ENCODE measurements at places on chromosomes 4 and X.

- no peak for ATAC-seq
Observed at GRCh38 chrX:71615056-71615455, 3.3 kb downstream of the CXCR3 start.

DNA sequence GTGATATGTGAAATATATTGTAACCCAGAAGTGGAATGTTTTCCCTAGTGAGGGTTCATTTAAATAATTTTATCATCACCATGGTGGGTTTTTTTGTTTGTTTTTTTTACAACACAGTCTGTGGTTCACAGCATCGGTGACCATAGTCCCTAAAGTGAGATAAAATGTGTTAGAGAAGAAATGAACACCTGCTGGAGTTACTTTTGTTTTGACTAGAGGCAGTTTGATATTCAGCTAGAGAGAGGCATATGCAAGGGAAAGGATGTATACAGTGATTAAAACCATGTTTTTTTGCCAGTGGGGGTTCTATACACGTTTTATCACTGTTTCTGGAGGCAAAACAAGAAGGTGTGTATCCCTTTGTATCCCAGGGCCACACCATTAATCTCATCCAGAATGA is 541.5 kb downstream of the PCDH7 start:
- ATAC-seq, result no peak

DNA sequence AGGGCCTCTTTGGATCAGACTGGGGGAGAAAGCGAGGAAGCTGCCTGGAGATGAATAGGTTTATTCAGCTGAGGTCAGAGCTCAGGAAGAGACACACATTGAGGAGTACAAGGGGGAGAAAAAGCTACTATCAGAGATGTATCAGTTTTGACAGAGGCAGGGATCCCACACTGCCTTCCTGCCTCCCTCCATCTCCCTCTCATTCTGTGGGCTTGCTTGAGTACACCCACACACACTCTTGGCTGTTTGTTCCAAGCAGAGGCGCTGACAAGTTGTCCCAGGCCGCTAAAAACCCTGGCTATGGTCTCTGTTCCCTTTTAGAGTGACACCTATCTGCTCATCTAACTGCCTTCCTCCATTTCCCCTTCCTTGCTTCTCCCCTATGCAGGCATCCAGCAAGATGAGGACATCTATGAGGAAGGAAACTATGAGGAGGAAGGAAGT is 5.2 kb downstream of the TSPYL2 start:
- no peak for ATAC-seq

- no peak for ATAC-seq
Observed at GRCh38 chr4:132557660-132558059, 591.4 kb upstream of the PCDH10 start.

DNA sequence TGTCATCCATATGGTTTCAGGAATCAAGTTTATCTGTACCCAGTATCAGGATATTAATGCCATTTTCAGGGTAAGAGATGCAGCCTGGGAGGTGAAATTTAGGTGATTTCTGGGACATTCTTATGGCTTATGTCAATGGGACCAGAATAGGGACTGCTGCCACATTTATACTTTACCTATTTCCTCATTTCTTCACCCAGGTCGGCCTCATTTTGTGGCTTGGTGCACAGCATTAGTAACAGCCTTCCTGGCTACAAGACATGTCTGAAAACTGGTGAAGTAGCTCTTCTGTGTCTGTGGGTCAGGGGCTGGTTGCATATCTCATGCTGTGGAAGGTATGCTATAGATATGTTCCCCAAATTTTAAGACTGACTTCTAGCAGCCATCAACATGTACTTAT is 284.8 kb downstream of the AFF2 start:
- ATAC-seq, result no peak

- no peak for ATAC-seq
Observed at GRCh38 chr4:2849267-2850152, 5.9 kb downstream of the ADD1 start.

DNA sequence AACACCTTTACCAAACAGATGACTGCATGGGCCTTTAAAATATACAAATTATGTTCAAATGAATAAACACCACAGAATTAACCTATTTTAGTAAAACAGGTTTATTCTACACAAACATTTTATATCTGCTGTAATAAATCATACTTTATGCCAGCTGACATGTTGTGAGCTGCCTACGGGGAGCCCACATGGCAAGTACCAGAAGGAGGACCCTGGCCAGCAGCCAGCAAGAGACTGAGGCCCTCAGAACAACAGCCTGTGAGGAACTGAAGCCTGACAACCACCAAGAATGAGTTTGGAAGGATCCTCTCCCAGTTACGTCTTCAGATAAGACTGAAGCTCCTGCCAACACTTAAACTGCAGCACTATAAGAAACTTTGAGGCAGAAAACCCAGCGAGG is 377.0 kb downstream of the PDGFC start:
- no peak for ATAC-seq

GRCh38 chrX:12901486-12901885 is 4.9 kb upstream of the TLR8 start:
- peak; percentile 31 for ATAC-seq

DNA sequence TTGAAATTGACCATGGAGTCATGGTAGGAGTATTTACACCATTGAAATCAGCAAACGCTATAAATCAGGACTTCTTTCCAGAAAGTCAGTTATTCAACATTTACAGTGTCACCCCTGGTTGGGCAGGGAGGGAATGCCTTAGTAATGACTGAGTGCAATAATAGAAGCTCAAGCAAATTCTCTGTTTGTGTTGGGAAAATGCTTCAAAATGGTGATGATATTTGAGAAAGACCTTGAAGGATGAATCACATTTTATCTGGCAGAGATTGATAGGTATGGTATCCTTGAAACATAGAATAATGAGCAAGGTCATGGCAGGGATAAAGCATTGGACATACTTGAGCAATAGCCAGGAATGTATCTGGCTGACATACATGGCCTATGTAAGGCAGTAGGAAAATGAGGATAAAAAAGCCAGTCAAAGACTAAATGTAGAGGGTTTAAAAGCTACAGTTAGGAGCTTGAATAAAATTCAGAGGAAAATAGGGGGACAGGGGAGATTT is 248.7 kb downstream of the FMR1NB start:
- no peak for ATAC-seq

GRCh38 chr4:567457-568350 is 8.4 kb downstream of the TMEM271 start:
- ATAC-seq, result no peak

GRCh38 chrX:55450259-55450658 is 1.7 kb upstream of the MAGEH1 start:
- ATAC-seq, result no peak

DNA sequence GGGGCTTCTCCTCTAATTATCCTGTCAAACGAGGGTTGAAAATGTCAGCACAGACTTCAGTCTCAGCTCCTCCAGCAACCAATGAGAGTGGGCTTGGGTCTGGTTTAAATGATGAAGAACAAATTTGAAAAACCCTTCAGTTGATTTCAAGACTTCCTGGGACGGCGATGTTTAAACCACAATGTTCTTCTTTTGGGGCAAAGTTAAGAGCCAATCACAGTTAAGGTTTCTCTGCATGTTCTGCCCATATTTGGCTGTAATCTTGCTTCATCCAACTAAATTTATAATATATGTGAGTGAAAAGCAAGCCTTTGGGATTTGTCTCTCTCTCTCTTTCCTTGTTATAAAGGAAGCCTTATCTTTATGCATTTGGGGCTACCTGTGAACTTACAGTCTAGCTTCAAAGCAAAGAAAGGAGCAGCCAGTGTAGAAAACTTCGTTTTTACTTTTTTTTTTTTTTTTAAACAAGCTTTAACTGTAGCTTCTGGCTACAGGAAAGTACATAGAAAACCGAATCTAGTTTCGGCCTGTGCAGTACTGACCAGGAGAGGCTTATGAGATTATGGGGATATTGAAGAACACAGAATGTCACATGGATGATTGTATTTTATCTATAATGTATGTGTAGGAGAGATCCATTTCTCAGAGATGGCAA is 46.8 kb upstream of the FAM9C start:
- no peak for ATAC-seq

GRCh38 chr4:6235901-6236640 is 33.6 kb upstream of the WFS1 start:
- no peak for ATAC-seq

DNA sequence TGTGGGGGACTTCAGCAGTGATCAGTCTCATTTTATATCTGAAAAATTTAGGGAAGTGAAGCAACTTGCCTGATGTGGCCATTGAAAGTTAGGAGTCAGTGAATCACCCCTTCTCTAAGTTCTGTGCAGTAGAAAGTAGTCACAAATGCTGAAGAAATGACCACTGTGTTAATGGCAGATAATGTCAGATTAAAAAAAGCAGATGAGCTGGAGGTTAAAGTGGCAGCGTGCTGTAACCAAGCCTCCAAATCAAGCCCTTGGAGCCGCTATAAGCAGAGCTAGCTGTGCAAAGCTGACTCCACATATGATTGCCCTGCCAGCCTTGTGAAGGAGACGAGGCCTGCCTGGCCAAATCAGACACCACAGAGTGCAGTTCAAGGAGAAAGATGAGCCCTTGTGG is 39.2 kb upstream of the PDE5A start:
- ATAC-seq, result no peak

DNA sequence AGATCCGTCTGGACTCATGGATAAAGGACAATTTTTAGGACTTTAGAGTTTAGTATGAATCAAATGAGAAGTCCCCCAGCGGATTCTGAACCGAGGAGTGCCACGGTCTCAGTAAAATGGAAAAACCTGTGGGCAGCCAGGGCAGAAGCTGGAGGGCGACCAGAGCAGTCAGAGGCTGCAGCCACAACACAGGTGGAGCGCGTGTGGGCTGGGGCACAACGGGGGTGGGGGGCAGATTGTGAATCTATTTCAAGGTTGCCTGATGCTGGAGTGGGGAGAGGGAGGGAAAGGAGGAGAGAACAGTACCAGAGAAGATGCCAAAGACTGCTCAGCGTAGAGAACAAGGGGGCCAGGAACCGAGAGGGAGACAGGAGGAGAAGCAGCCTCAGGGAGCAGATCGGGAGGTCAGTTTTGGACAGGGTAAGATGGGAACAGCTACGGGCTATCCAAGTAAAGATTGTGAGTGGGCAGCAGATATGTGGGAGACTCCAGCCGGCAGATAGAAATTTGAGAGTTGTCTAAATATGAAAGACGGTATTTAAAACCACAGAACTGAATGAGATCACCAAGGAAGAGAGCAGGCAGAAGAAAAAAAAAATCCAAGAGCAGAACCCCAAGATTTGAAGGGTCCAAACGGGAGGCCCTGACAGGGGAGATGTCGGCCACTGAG is 9.5 kb downstream of the FAT1 start:
- no peak for ATAC-seq

GRCh38 chrX:84240848-84241565 is 53.0 kb upstream of the RPS6KA6 start:
- no peak for ATAC-seq

DNA sequence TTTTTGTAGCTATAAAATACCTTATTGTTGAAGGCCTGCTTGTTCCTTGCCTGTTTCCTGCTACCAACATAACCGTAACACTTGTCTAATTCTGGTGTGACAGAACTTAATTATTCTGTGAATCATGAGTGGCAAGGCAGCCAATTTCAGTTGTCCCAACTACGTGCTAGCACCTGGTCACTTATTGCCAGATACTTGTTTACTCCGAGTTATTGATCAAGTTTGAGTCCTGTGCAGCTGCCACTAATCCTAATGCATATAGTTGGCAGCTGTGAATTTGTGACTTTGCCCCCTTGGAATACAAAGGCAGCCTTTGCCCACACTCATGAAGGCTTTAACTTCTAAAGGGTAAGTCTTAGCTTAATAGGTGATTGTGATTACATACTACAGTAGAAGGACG is 7.8 kb upstream of the RNF128 start:
- no peak for ATAC-seq

DNA sequence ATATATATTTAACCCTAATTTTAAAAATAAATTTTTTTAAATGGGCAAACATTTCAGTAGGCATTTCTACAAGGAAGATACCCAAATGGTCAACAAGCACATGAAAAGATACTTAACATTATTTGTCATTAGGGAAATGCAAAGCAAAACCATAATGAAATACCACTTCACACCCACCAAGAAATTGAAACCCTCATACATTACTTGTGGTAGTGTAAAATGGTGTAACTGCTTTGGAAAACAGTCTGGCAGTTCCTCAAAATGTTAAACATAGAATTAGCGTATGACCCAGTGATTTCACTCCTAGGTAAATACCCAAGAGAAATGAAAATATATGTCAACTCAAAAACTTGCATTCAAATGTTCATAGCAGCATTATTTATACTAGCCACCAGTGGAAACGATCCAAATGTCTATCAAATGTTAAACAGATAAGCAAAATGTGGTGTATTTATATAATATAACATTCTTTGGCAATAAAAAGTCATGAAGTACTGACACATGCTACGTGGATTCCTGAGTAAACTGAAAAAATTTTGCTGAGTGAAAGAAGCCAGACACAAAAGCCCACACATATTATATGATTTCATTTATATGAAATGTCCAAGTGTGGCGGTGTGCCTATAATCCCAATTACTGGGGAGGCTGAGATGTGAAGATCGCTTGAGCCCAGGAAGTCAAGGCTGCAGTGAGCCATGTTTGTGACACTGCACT is 16.6 kb downstream of the TRIM2 start:
- no peak for ATAC-seq

DNA sequence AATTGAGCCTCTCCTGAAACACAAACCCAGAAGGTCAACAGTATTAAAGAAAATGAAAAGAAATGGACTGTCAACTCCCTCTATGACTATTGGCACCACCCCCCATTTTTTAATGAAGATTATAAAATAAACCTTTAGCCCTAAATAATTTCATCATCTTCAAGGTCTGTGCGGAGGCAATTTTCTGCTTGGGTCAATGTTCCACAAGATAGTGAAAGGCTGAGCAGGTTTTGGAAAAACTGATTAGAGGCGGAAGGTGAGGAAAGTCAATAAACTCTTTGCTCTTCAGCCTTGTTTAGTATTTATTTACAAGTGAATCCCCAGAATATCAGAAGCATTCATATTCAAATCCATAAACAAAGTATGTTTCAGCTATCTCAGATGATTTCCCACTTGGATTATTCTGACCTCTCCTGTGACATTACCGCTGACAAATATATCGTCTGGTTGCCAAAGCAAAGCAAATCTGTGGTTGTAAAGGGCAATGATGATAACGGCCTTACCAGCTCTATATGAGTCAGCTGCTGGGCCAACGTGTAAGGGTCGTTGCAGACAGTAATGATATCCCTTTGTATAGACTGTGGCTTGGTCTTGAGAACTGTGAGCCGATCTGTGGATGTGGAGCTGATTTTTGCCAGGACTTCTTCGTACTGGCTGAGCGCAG is 24.0 kb downstream of the RASGEF1B start:
- ATAC-seq, result no peak

GRCh38 chr4:87749883-87750282 is 49.5 kb upstream of the IBSP start:
- ATAC-seq, result no peak

GRCh38 chr4:164485136-164485535 is 268.8 kb upstream of the SMIM31 start:
- no peak for ATAC-seq

GRCh38 chr4:42573249-42573648 is 83.7 kb downstream of the ATP8A1 start:
- no peak for ATAC-seq
